HFFc6 (cell line): ENCODE measurements at places on chromosomes 13 and 19.

DNA sequence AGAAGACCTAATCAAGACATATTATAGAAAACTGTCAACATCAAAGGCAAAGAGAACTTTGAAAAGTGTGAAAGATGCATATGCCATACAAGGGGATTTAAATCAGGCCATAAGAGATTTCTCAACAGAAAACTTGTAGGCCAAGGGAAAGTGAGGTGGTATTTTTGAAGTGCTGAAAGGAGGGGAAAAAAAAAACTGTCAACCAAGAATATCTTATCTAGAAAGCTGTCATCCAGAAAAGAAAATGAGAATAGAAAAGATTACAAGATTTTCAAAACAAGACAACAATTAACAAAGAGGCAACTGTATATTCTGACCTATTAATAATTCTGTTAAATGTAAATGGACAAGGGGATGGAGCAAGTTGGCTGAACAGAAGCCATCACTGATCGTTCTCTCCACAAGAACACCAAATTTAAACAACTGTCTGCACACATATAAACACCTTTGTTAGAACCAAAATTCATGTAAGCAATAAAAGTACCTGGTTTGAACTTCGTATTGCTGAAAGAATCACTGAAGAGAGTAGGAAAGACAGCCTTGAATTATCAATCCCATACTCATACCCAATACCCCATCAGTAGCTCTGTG, 880.1 kb upstream of the PCDH9 start:
- no peaks in the 10 kb centered on the region; the same call in 1 of the 2 replicates for H3K27me3 ChIP-seq
- H3K36me3 ChIP-seq, result peaks cover 5% of the 10 kb centered on the region
- H3K4me1 ChIP-seq, result no peaks in the 10 kb centered on the region
- no peak overlapping the region for H3K4me3 ChIP-seq
- no peak for DNase-seq

- no peaks in the 10 kb centered on the region for H3K36me3 ChIP-seq
- no peak overlapping the region for H3K27ac ChIP-seq
- no peak for DNase-seq
- H3K27me3 ChIP-seq, result peaks cover 10% of the 10 kb centered on the region
- H3K4me3 ChIP-seq, result no peak overlapping the region; the same call in 1 of the 2 replicates
These were observed 1.2 kb downstream of the PPM1N start for GRCh38 chr19:45499196-45500180.

DNA sequence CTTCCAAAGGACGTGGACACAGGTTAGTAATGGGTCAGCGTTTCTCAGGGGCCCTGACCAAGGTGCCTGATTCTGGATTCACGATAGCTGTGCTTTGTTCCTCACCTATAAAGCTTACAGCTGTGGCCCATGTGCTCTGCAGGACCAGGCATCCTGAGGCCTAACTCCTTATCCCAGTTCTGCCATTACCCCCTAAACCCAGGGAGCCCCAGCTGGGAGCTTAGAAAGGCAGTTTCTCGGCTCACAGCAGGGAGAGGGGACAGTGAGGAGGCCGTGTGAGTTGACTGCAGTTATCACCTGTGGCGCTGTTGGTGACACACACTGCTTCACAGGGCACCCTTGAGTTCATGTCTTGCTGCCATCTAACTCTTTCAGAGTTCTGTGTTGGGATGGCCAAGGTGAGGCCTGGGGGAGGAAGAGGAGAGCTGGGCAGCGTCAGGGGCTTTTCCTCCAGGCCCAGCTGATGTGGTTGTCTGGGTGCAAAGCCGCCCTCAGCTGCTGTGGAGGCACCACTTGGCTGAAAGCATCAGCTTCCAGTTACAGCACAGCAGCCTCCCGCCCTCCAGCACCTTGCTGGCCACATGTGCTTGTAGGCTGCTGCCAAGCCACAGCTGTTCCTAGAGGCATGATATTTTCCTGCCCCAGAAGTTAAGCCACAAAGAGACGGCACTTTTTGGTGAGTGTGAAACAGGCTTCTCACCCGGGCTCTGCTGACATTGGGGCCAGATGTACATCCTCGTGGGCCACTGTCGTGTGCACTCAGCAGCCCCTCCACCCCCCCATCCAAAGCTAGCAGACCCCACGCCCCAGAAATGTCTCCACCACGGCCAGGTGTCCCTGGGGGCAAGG, 99.6 kb upstream of the MCF2L start:
- H3K4me1 ChIP-seq, result no peaks in the 10 kb centered on the region
- peaks cover 9% of the 10 kb centered on the region; the same call in 1 of the 2 replicates for H3K36me3 ChIP-seq
- no peak overlapping the region for H3K27ac ChIP-seq
- H3K27me3 ChIP-seq, result peaks cover 6% of the 10 kb centered on the region

DNA sequence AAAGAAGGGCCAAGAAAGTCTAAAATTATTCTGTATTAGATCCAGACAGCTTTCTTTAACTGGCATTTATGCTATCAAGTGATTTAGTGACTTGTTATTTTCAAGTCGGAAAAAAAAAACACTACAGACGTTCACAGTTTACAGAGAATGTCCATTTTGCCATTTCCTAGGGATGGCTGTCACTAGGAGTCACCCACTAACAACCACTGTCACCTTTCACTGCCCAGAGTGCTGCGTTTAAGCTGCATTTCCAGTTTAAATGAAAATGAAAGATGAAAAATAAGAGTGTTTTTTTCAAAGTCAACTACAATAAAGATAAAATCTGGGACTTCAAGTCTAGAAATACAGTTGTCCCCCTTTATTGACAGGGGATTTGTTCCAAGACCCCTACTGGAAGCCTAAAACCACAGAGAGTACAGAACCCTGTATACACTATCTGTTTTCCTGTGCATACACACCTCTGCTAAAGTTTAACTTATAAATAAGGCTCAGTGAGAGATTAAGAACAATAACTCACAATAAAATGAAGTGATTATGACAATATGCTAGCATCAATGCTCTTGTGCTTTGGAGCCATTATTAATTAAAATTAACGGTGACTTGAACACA, 112.5 kb downstream of the SACS start:
- peak overlapping the region; percentile 86 for H3K4me3 ChIP-seq
- peak overlapping the region; percentile 86 for H3K27ac ChIP-seq

GRCh38 chr13:99971576-99972189, at the start of gene ZIC5:
ZIC5 (minus strand) TSS chr13:99971767; CDS start chr13:99971603, 164 bp downstream.
- H3K36me3 ChIP-seq, result peaks cover 4% of the 10 kb centered on the region; the same call in 1 of the 2 replicates
- H3K4me1 ChIP-seq, result no peaks in the 10 kb centered on the region
- no peak for DNase-seq
- H3K27ac ChIP-seq, result no peak within 1 kb of the TSS

DNA sequence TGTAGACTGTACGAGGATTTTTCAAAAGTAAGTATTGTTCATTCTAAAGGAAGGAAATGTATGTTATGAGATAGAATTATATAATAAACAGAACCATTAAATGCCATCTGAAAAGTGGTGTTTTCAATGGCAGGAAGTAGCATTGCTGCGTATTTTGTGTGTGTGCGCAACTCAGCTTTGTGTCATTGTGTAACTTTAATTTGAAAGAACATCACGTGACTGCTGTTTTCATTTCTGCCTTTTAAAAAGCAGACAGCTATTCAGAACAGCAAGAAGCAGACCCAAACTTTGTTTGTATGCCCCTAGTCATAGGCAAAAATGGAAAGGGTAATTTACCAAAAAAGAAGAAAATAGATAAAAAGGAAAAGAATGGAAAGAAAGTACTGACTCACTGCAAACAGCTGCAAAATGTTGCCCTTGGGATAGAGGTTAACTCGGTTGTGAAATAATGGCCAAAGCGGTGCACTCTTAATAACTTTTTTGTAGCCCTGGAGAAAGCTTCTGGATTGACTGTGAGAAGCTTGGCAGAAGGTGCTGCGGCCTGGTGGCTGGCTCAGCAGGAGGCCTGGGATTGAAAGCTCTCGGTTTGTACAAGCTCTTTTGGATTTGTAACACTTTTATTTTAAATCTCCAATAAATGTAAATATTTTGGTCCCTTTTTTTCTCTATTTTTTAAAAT, 97.3 kb downstream of the GGACT start:
- no peaks in the 10 kb centered on the region; the same call in none of the 2 replicates for H3K27me3 ChIP-seq
- H3K36me3 ChIP-seq, result no peaks in the 10 kb centered on the region
- DNase-seq, result no peak
- no peak overlapping the region for H3K4me3 ChIP-seq
- H3K27ac ChIP-seq, result no peak overlapping the region

- peak; percentile 49 for DNase-seq
- no peaks in the 10 kb centered on the region for H3K36me3 ChIP-seq
- peaks cover 18% of the 10 kb centered on the region for H3K27me3 ChIP-seq
- H3K4me1 ChIP-seq, result peaks cover 6% of the 10 kb centered on the region
These were observed 3.7 kb downstream of the KASH5 start for GRCh38 chr19:49391581-49392399.

- peaks cover 6% of the 10 kb centered on the region for H3K27me3 ChIP-seq
- no peak overlapping the region for H3K27ac ChIP-seq
- peaks cover 7% of the 10 kb centered on the region for H3K4me1 ChIP-seq
- DNase-seq, result no peak
- no peak overlapping the region for H3K4me3 ChIP-seq
These were observed 15.1 kb downstream of the ZNF302 start for GRCh38 chr19:34692549-34692948.

GRCh38 chr13:39462906-39463305, 140.1 kb downstream of the LHFPL6 start:
- H3K27ac ChIP-seq, result no peak overlapping the region
- DNase-seq, result no peak
- H3K27me3 ChIP-seq, result peaks cover under 1% of the 10 kb centered on the region
- 0 out of 2 replicates have a peak, but pooled peaks cover 1% of the 10 kb centered on the region for H3K36me3 ChIP-seq

- DNase-seq, result no peak
- H3K4me1 ChIP-seq, result peaks cover 5% of the 10 kb centered on the region; the same call in 1 of the 2 replicates
These were observed 15.9 kb upstream of the EID2 start for GRCh38 chr19:39555883-39556282.
